ENCODE measurements at places on chromosomes 5 and 9.

DNA sequence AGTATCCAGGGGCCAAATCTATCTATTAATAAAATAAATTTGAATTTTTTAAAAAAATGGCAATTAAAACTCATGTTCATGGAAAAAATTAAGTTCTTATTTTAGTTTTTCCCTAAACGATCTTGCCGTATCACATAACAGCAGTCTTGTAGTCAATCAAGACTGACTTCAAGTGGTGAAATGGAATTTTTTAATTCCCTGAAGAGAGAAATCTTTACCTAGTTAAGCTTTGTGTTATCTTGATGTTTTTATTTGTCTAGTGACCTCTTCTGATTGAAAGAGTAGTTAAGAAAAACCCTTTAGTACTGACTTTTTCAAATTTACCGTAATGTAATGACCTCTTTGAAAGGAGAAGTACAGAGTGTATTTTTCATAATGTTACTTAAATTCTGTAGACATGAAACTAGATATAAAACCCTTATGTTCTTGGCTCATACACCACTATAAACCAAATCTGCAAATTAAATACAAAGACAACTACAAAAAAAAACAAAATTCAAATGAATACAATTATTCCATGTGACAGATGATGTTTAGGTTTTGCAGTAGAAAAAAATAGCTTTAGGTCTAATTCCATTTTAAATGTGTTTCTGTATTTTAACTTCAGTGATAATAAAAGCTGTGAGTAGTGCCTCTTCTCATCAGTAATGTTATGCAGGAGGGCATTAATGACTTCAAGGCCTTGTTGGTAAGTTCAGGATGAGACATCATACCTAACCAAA, 19.8 kb downstream of the TGFBR1 start:
- no peak for DNase-seq

DNA sequence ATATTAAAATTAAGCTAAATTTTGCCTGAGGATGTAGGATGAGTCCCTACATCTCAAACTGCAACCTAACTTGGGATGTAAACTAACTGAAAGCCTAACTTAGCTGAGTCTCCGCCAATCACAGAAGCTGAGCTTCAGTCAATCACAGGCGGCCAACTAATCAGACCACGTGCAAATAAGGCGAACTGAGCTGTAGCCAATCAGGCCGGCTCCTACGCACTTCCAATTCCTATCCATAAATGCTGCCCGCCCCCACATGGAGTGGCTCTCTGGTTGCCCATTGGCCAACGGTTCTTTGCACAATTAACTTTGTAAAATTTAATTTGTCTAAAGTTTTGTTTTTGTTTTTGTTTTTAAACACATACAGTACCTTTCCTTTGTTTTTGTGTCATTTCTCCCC, 13.9 kb upstream of the GPX8 start:
- no peak for DNase-seq

DNA sequence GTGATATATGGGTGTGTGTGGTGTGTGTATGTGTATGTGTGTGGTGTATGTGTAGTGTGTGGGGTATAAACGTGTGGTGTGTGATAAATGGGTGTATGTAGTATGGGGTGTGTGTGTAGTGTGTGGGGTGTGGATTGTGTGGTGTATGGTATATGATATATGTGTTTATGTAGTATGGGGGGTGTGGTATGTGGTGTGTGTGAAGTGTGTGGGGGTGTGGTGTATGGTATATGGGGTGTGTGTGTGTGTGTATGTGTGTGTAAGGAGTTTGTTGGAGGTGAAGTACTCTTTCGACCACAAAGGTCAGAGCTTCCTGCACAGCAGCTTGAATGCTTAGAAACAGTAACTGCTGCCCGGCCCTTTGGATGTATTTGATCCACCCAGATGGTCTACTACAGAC, 145.2 kb upstream of the IQGAP2 start:
- no peak for DNase-seq

DNA sequence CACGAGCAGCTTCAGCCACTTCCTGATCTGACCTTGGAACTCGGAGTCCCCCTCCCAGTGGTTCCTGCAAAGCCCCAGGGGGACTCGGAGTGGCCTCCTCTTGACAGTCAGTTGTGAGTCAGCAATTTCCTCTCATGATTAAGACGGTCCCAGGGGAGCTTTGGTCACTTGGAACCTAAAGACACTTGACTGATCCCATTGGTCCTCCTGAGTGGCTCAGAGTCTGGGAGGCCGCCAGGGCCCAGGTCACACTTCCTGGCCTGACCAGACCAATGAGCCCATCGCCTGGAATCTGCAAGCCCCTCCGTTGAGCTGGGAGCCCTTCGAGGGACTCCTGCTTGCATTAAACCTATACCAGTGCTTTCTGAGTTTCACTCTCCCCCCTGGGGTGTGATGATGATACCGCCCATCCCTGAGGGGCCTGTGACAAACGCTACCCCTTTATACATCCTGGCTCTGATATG, 29.1 kb downstream of the TSPAN17 start:
- DNase-seq, result no peak

DNA sequence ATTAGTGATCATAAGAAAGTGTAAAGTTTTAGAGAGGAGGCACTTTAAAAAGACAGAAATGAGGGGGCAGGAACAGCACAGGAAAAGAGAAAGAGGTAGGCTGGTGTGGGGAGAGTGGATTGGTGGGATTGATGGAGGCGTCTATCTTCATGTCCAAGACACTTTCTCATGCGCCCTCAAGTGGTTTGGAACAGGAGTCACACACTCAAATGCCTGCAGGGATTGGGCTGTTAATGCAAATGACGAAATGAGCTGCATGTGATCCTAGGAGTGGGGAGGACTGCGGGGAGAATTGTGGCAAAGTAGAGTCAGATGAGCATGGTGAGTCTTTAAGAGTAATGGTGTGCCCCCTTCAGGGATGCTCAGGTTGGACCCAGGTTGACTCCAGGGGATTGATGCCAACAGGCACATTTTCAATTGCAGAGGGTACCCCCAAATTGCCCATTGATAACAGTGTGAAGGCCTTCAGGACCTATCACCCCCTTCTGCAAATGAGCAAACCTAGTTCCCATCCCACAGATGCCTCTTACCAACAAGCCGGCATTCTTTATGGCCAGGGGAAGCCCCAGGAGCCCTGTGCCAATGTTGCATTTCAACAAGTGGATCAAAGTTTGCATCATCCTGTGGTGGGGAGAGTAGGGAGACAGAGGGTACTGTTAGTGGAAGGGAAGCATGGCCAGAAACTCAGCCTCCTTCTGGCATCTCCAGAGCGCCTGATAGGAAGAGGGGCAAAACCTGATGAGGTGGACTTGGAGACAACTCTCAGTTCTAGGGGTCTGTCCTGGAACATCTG, 5.3 kb downstream of the SLC36A3 start:
- DNase-seq, result no peak

DNA sequence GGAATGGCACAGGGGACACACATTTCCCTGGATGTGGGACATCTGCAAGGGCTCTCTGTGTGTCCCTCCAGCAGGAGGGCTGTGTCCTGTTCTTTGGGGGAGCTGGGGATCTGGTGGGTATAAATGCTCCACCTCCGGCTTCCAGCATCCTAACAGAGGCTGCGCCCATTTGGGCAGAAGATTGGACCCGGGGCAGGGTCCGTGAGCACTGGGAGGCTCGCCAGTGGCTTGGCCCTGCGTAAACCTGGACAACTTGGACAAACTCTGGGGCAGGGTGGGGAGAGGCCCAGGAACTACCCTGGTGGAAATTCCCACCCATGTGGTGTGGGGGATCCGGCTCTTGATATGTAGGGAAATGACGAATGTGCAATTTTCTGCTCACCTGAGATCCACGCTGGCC, 80.9 kb downstream of the GADD45G start:
- DNase-seq, result no peak
